ENCODE measurements at places on chromosomes 7 and 10.

- no peak for DNase-seq
Measured at GRCh38 chr10:79436066-79436849, 9.2 kb downstream of the ZCCHC24 start.

DNA sequence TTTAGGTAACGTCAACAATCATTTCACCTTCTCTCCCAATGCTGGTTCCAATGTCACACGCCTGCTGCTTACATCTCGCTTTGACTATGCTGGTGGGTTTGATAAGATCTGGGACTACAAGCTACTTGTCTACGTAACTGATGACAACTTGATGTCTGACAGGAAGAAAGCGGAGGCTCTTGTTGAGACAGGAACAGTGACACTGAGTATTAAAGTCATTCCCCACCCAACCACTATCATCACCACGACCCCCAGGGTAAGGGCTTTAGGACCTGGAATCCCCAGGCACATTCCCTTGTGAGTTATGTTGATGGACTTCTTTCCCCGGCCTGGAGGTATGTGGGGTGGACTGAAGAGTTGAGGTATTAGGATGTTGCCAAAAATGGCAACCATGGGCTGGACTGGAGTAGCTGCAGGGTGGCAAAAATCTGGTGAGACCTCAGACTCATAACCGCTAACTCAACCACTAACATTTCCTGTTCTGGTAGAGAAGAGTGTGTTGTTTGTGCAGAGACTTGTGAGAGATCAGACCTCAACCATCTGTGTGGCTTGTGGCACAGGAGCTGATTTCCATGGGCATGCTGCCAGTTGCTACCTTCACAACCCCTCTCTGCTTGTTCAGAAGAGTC lies 59.2 kb downstream of the CDHR3 start:
- DNase-seq, result peak; percentile 55

DNA sequence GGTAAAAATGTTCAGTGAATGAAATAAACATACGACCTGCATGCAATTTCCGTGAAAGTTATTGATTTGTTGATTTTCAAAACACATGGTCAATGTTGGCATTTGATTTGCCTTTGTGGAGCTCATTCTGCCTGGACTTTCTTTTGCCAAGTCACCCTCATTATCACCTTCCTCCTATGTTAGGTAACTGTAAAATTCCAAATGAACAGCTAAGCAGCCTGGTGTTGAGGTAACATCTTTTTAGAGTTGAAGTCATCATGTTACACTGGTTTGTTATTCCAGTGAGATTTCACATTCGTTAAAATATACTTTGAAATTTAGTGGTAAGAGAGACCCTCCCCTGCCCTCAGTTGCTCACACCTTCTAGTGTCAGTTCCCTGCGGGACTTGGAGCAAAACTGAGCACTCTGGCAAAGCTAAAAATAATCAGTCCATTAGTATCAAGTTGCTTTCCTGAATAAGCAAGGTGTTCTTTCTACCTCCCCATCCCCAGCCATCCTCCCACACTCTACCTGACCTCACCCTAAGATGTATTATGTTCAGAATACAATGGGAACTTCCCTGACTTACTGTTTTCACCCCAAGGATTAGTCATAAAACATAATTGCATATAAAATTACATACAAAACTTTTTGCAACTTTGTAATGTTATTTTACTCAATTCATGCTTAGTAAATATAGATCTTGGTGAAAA lies 283.3 kb upstream of the SEMA3A start:
- no peak for DNase-seq

GRCh38 chr7:88377434-88377833 lies 70.7 kb upstream of the STEAP4 start:
- no peak for DNase-seq

DNA sequence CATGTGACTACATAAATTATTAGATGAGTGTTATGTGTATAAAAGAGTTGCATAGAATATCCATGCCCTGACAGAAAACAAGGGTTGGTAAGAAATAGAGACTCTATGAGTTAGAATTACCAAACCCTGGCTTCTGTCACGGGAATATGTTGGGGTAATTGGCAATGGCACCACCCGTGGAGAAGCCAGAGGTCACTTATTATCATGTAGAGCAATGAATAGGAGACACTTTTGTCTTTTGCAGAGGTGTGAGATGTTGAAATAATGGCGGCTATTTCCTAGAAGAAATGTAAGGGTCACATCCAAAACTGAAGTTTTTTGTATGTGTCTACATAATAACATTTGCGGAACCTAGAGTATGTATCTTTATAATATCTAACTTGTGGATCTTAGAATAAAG lies 35.3 kb downstream of the ABCB5 start:
- DNase-seq, result no peak

DNA sequence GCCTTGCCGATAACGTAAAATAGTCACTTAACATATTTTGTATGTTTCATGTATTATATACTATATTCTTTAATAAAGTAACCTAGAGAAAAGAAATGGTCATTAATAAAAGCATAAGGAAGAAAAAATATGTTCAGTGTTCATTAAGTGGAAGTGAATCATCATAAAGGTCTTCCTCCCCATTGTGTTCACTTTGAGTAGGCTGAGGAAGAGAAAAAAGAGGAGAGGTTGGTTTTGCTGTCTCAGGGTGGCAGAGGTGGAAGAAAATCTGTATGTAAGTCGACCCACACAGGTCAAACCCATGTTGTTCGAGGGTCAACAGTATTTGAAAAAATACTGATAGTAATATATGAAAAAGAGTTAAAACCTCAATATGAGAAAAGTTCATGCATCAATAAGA lies 90.3 kb downstream of the GLCCI1 start:
- no peak for DNase-seq

GRCh38 chr7:98334081-98334480 lies 52.6 kb downstream of the BRI3 start:
- DNase-seq, result no peak

DNA sequence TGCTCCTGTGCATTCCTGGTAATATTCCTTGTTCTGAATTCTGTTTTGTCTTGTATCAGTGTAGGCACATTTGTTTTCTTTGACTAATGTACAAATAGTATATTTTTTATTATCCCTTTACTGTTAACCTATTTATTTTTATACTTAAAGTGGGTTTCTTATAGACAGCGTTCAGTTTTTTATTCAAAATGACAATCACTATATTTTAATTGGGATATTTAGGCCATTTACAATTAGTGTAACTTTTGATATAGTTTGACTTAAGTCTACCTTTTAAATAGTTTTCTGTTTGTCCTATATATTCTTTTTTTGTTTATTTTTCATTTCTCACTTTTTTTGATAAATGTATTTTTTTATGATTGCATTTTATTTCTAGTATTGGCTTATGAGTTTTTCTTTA lies 219.8 kb downstream of the DNAJB9 start:
- DNase-seq, result no peak

DNA sequence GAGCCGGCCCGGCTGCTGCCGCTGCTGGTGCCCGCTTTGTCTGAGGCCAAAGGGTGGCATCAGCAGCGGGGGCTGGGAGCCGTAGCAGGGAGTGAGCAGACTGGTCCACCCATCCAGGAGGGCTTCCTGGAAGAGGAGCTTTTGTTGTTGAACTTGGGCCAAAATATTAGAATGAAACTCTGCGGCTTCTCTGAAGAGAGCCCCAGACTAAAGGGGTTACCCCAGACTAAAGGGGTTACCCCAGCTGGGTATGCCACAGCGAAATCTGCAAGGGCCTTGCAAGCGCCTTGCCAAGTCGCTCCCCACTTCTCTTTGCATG lies 154.7 kb upstream of the ZMIZ1 start:
- DNase-seq, result no peak

DNA sequence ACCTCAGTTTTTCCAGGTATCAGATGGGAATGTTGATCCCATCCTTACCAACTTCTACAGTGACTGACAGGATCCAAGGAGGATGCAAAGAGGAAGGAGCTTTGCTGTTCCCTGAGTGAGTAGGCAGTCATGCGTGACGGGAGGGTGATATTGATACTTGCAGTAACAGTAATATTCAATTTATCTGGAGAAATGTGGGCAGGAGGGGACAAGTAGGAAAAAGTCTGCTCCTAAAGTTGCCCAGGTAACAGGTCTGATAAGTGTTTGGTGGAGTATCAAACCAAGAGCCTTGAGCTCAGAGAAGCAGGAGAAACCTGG lies 3.3 kb upstream of the ZCCHC24 start:
- no peak for DNase-seq

- DNase-seq, result no peak
Measured at GRCh38 chr7:48933549-48934085, 9.3 kb downstream of the CDC14C start.

DNA sequence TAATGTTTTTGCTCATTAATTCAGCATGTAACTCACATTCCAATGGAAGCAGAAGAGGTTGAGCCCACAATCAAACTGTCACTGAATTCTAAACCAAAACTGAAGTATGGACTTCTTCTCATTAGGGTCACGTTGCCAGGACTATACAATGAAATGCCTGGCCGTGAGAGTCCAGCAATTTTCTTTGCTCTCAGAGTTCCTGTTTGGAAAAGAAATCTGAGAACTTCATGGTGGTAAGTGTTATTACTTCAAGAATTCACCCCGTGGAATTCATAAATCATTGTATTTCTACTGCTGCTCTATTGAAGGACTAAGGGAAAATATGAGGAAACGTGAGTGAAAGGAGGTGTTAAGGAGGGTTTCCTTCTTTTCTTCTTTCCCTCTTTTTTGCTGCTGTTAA lies 441.8 kb upstream of the AKR1E2 start:
- DNase-seq, result no peak

DNA sequence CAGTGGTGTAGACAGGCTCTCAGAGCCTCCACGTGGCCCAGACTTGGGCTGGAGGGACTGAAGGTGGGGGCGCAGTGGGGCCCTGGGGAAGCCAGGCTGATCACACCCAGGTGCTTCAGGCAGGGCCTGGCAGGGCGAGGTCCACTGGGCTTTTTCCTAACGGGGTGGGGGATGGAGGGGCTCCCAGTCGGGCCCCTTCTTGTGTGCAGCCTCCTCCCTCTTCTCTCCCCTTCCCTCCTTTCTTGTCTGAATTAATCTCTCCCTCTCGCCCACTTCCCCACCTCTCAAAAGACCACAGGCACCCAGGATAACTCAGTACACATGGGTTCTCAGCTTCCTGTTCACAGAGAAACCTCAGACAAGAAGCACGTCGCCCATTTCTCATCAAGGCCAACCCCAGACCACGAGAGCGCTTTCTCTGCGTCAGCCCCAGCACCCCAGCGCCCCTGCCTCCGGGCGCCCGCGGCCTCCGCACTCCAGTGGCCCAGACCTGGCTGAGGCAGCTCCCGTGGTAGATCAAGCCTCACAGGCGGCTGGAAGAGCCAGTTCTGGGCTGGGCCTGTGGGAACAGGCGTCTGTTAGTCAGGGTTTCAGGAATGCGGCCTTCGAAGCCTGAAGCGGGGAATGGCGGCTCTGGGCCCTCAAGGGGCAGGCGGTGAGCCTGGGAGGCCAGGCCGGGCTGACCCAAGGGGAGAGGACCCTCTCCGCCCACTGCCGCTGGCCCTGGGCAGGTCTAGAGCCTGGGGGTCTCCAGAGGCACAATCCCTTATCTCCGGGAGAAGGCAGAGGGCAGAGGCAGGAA lies 50.6 kb downstream of the PWWP2B start:
- peak; percentile 70 for DNase-seq
